ENCODE measurements at places on chromosomes 6 and 20.

- no peak for DNase-seq
Measured at GRCh38 chr6:154996016-154996590, 988 bp downstream of the TIAM2 start.

- no peak for DNase-seq
Measured at GRCh38 chr6:127582777-127583462, 5.9 kb downstream of the C6orf58 start.

DNA sequence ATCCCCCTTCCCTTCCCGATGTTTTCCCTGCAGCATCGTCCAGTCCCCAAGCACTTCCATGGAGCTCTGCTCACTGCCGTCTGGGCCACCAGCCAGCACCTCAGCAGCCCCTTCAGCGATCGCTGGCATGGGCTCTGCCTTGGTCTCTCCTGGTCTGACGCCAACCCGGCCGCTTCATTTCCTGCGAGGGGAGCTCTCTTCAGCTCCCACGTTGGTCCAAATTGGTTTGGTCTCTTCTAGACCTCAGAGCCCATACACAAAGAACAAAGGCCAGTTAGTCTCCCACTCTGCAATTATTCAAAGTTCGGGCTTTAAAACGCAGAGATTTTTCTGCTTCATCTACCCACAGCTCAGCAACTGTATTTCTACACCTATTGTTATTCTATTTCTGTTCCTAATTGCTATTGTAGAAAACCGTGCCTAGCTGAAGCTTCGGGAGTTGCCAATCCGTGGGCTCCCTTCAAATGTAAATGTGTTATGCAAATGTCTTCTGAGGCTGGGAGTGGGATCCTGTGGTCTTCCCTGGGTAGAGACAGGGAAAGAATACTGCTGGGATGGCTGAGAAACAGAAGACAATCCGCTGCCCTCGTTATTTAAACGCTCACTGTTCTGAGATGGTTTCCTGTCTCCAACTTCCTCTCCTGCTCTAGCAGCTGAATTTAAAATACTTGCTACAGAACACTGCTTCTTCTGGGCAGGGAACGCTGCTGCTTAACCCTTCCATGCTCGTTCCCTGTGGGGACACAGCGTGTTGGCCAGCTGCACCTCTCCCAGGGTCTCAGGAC, 154.2 kb upstream of the QKI start:
- DNase-seq, result no peak

DNA sequence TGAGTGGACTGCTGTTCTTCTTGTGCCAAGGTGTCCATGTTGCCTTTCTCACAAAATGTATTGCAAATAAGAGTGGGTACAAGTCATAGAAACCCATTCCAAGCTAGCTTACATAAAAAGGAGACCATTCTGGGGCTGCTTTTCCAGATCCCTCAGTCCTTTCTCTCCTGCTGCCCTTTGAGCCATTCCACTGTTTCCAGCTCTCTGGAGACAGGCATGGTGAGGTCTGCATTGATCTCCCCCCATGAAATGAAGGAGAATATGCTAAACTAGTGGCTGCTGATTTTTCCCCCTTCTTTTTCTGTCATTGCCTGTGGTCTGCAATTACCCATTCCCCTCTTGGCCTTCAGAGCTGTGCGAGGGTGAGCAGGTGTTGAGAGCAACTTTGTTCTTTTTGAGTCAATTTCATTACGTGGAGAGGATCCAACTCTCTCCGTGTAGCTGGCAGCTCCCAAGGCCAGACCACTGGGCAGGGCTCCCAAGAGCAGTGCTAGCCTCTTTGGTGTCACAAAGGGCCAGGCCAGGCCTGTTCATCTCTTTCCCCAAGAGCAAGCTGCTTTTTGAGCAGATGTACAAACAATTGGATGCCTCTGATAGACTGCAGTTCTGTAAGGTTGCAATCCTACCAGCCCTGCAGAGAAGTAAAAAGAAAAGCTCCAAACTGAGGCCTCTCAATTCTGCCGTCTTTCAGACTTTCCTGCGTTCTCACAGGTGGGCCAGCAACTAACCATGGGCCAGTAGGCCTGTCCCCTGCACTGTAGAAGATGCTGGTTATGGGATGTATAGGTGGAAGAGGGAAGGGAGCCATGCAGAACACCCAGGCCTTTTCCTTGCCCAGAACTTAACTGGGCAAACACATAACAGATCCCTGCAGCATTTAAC, 96.1 kb upstream of the ARMC2 start:
- no peak for DNase-seq

- DNase-seq, result peak; percentile 27
Measured at GRCh38 chr20:33667245-33667675, 517 bp downstream of the ACTL10 start.

- DNase-seq, result no peak
Measured at GRCh38 chr20:18943542-18943941, 130.0 kb downstream of the SCP2D1 start.

GRCh38 chr6:154907291-154907690, 87.8 kb upstream of the TIAM2 start:
- no peak for DNase-seq

DNA sequence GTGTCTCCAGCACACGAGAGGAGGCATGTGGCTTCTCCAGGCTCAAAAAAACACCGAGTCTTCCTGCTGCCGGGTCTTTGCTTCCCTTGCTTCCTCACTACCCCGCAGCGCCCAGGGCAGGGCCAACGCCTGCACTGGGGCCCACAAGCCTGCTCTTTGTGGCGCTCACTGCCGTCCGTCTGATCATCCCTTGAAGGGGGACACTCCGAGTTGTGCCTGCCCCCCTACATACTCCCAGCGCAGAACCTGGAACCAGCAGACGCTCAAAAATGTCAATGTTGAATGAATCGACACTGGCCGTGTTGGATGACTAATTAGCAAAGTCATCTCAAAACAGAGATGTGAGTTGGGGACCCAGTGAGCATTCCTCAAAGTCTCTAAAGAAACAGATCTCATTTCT, 8.1 kb upstream of the ARFGAP1 start:
- no peak for DNase-seq

GRCh38 chr6:37623666-37624065, 74.0 kb downstream of the MDGA1 start:
- DNase-seq, result no peak

- no peak for DNase-seq
Measured at GRCh38 chr6:34595332-34596184, 39.4 kb upstream of the SPDEF start.

DNA sequence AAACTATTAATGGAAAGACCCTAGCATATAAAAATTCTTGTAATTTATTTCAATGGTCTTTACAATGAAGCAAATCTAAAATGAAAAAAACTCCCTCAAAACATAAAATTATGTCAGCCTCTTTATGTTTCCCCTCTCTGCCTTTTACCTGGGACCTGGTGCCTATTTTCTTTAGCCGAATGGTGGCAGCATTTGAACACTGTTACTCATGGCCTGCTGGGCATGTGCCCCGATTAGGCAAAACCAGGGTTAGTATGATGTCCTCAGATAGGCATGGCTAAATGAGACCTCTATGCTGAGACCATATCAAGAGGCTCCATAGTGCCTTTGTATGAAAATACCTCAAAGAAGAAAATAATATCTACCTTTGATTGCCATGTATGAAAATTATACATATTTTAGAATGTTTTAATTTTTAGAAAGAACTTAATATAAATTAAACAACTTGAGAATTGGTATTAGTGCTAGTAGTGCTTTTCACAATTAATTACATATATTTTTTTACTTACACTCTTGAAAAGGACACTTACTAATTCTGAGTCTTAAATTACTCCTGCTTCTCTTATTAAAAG, 22.5 kb upstream of the C6orf58 start:
- peak; percentile 35 for DNase-seq

- DNase-seq, result no peak
Measured at GRCh38 chr20:63187338-63188158, 28.4 kb downstream of the YTHDF1 start.

DNA sequence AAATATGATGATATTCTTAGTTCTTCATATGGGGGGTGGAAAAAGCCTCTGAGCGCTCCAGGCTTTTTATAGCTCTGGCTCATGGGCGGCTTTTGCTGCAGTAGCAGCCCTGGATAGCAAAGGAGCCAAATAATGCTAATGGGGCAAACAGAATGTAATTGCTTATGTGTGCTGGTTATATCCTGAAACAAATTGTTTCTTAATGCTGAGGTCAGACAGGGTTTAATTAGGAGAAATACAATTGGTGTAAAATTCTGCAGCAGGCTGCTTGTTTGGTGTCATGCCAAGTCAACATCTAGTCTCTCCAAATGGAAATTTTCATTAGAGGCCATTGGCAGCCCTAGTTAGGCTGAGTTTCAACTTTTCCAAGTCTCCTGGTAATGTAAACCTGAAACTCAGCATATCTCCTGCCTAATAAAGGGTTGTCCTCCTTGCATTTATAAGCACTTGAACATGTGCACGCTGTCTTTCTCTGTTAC, 530.1 kb upstream of the NOX3 start:
- no peak for DNase-seq
